ENCODE measurements at places on chromosomes 2 and 18. TPM values are rescaled to one million over a fixed set of nuclear protein-coding genes. Genes with fewer than 3 reads are reported as not detected.

Gene DIPK1C
- polyA plus RNA-seq: 0.08 TPM

Gene CXCR1
- not detected for polyA plus RNA-seq

Gene UGT1A3
- polyA plus RNA-seq: not detected

Gene ANKRD36B
- 36.7 TPM for polyA plus RNA-seq

Gene IL1F10
- polyA plus RNA-seq: not detected

Gene FSHR
- not detected for polyA plus RNA-seq

Gene SERPINB3
- 0.14 TPM for polyA plus RNA-seq

- DNase-seq: no peak
Measured at GRCh38 chr2:183244300-183244844, 120.1 kb downstream of the NUP35 start.

DNA sequence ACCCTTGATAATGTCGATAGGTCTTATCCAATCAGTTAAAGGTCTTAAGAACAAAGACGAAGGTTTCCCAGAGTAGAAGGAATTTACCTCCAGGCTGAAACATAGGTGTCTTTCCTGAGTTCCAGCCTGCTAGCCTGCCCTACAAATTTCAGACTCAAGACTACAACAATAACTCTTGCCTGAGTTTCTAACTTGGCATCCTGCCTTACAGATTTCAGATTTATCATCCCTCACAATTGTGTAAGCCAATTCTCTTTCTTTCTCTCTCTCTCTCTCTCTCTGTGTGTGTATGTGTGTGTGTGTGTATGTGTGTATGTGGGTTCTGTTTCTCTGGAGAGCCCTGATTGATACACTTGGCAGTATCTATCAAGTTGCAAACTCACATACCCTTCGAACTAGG, 37.2 kb upstream of the B4GALT6 start:
- no peak for DNase-seq

- DNase-seq: no peak
Measured at GRCh38 chr2:223578846-223579245, 23.3 kb downstream of the SCG2 start.

- no peak for DNase-seq
Measured at GRCh38 chr2:113137827-113138226, 10.4 kb downstream of the IL1RN start.

GRCh38 chr18:47244086-47244485, 7.4 kb downstream of the SKOR2 start:
- DNase-seq: no peak

DNA sequence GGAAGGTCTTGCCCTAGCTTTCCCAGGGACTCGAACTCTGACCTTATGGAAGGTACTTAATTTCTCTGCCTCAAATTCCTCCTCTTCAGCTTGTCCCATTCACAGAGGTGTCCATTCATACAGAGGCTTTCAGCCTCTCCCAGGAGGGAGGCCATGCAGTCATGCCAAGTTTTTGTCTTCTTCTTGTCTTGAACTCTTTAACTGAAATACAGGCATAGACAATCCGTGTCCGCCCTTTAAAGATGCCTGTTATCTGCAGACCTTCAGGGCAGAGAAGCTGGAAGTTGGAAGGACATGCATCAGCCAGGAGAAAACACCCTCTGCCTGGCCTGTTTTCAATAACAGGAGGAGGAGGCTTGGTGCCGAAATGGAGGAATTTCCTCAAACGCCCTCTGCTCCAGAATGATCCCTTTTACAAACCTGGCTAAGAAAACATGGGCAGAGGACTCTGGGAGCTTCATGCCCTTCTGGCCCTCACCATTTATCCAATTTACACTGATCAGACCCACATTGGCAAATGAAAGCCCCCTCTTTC, 308.3 kb downstream of the MYCN start:
- no peak for DNase-seq

DNA sequence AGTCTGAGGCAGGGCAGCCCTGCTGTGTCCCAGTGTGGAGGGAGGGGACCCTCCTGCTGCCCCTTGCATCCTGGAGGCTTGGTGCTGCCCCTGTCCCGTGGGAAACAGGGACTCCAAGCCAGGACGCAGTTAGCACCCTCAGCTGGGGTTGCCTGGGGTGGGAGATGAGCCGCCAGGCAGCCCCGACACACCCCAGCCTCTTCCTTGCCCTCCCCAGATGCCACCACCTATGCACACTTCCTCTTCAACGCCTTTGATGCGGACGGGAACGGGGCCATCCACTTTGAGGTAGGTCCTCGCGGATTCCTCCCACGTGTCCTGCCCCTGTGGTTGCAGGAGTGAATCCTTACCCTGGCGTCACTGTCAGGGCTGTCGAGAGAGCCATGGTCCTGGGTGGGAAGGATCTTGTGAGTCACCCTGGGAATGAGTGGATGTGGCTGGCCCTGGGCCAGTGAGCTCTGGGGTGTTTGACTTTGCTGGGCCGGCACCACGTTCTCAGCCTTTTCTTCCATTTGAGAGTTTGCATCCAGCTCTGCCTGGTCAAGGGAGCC, 27.5 kb upstream of the FAHD2A start:
- DNase-seq: no peak

GRCh38 chr2:99181624-99182000, 628 bp downstream of the MRPL30 start:
- no peak for DNase-seq

GRCh38 chr18:48183613-48184012, 225.6 kb downstream of the ZBTB7C start:
- DNase-seq: no peak

DNA sequence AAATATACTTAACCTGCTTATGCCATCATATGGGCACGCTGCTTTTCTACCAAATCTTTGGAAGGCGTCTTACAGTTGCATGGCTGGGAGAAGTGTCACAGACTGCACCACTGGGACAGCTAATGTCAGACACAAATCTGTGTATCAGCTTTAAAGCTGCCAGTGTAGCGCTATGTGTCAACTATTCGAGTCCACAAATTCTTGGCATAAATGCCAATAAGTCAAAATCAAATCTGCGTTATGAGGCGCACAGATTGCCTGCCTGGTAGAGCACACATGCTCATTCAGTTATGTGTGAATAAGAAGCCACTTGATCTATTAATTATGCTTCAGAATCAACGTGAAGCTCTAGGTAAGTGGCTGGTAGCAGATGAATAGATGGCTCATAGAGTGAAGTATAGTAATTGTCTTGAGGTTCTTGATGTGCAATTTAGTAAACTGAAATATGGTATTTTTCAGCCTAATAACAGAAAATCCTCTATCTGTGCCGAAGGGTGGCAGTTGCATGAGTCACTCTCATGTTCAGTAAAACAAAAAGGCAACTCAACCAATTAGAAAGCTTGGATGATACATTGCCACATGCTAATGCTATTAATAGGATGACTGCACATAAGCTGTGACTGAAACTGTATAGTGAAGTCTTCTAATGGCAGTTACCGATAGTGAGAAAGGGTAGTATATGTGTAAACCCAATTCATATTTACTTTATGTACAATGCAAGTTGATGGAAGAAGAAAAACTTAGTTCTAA, 52.0 kb downstream of the DCC start:
- no peak for DNase-seq

DNA sequence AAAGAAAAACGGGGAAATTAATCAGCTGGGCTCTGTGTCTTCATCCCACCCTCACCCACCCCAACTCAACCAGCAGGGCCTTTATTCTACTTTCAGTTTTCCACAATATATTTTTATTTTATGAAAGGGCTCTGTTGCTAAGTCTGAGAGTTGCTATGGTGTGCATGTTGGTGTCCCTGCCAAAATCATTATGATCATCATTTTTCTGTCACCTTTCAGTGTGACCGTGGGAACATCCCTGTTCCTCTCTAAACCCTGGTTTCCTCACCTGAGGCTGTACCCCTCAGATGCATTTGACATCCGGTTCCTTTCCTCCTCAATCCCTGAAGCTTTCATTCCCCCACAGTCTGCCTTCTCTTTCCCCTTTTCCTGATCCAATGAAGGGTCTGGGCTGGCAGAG, 180.5 kb downstream of the ZFP36L2 start:
- no peak for DNase-seq

- peak; percentile 43 for DNase-seq
Measured at GRCh38 chr2:30706534-30707303, 100.5 kb downstream of the CAPN13 start.

DNA sequence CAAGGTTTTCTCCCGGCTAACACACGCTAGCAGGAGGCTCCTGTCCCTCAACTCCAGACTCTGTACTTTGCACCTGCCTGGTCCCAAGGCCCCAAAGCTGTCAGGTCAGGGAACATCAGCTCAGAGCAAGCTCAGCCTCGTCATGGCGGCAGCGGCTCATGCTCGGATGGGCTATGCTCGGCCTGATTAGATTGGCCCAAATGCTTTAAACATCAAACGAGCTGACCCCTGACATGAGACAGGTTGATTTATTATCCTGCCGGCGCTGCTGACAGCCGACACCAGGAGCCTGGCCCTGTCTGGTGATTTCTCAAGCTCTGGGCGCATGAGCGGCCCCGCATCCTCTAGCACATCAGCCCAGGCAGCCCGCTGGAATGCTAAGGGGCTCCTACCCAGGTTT, 436.4 kb downstream of the EIPR1 start:
- peak; percentile 15 for DNase-seq

Data from renal cortex interstitium (tissue), 15 donors.